ENCODE measurements at places on chromosomes 12 and 14. TPM values are rescaled to one million over a fixed set of nuclear protein-coding genes. Genes with fewer than 3 reads are reported as not detected.

SLCO1B1 gene
- total RNA-seq: not detected

SLCO1C1 gene
- total RNA-seq: not detected

- H3K4me3 ChIP-seq: no peak overlapping the region
- peaks cover 35% of the 10 kb centered on the region for H3K36me3 ChIP-seq
- H3K27ac ChIP-seq: no peak overlapping the region
- H3K27me3 ChIP-seq: no peaks in the 10 kb centered on the region
- H3K4me1 ChIP-seq: peaks cover 45% of the 10 kb centered on the region
Measured at GRCh38 chr14:20409226-20409625, 4.1 kb downstream of the TEP1 start.

DNA sequence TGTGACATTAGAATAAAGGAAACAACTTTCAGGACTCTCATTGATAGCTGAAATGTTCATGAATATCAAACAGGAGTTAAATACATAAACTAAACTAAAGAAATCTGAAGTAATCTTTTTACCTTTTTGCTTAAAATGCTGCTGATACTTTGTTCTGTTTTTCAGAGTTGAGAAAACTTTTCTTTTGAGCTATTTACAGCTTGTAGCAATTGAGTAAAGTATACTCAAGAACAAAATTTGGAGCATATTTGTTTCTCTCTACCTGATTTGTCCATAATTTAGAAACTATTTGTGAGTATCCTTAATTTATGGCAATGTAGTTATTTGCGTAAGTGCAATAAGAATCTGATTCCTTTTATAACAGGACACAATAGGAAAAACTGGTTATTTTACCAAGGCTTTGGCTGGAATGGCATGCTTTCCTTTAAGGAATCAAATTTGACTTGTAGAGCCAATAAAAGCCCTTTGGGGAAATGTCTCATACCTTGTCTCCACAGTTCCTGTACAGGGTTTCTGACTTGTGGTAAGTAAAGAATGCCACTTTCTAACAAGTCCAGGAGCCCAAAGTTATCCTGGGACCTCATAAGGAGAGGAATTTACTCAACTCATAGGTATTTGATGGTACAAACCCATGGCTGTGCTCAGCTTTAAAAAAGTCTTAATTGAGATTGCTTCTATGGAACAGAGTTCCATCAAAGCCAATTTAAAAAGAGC, 195.7 kb downstream of the TMEM117 start:
- no peaks in the 10 kb centered on the region for H3K27me3 ChIP-seq
- no peak overlapping the region for H3K4me3 ChIP-seq
- no peak overlapping the region for H3K27ac ChIP-seq
- DNase-seq: no peak
- no peaks in the 10 kb centered on the region for H3K36me3 ChIP-seq

DNA sequence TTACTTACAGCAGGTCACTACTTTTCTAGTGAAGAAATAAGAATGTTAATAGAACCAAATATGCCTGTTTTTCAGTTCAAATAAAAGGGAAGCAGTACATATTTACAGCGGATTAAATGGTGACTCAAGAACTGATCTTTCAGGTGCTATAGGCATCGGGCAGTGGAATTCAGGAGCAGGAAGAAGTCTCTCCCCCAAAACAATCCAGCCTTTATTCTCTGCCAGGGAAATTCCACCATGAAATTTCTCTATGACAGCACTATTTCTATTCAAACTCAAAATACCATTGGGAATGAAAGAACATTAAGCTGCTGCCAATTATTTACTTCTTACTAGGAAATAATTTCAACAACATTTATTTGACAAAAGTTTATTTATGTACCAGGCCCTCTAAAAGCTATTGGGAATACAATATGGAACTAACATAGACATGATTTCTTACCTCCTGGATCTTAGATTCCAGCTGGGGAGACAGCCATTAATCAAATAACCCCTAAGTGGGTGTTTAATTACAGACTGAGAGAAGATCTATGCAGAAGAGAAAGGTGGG, 60.3 kb upstream of the KRR1 start:
- DNase-seq: no peak
- H3K27ac ChIP-seq: no peak overlapping the region
- H3K27me3 ChIP-seq: peaks cover 9% of the 10 kb centered on the region
- H3K4me1 ChIP-seq: no peaks in the 10 kb centered on the region
- no peaks in the 10 kb centered on the region for H3K36me3 ChIP-seq
- no peak overlapping the region for H3K4me3 ChIP-seq

DNA sequence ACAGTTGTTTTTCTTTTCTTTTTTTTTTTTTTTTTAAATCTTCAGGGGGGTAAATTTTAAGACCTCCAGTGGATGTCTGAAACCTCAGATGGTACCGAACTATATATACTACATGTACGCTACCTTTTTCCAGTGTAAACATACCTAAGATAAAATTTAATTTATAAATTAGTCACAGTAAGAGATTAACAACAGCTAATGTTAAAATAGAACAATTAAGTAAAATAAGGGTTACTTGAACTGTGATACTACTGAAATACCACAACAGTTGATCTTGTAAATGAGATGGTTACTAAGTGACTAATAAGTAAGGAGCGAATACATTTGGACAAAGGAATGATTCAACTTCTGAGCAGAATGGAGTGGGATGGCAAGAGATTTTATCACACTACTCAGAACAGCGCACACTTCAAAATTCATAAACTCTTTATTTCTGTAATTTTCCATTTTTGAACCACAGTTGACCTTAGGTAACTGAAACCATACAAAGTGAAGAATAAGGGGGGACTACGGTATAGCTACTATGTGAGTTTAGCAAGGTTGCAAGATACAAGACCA, 80.5 kb upstream of the PCED1B start:
- no peak overlapping the region for H3K4me3 ChIP-seq
- H3K4me1 ChIP-seq: no peaks in the 10 kb centered on the region
- no peaks in the 10 kb centered on the region for H3K36me3 ChIP-seq
- H3K27ac ChIP-seq: no peak overlapping the region
- no peak for DNase-seq
- peaks cover 12% of the 10 kb centered on the region for H3K27me3 ChIP-seq
